ENCODE measurements at places on chromosomes 5 and 9. TPM values are rescaled to one million over a fixed set of nuclear protein-coding genes. Genes with fewer than 3 reads are reported as not detected.

FABP6 gene
- not detected for total RNA-seq

DAPK1 gene
- 34.0 TPM for total RNA-seq

MPDZ gene
- total RNA-seq, result 14.7 TPM

ESM1 gene
- not detected for total RNA-seq

PCDHAC2 gene
- total RNA-seq, result not detected

RABEPK gene
- total RNA-seq, result 103 TPM

GRCh38 chr9:4371108-4371507 lies 71.2 kb upstream of the GLIS3 start:
- no peak overlapping the region for H3K27ac ChIP-seq
- no peaks in the 10 kb centered on the region for H3K36me3 ChIP-seq
- H3K27me3 ChIP-seq, result no peaks in the 10 kb centered on the region
- no peak overlapping the region for H3K4me3 ChIP-seq

- no peak for DNase-seq
- H3K36me3 ChIP-seq, result no peaks in the 10 kb centered on the region
Measured at GRCh38 chr5:139551191-139551889, 9.8 kb upstream of the UBE2D2 start.

GRCh38 chr9:119961774-119962424 lies 592.7 kb upstream of the BRINP1 start:
- no peaks in the 10 kb centered on the region for H3K4me1 ChIP-seq
- H3K4me3 ChIP-seq, result no peak overlapping the region
- H3K36me3 ChIP-seq, result no peaks in the 10 kb centered on the region

- peaks cover 23% of the 10 kb centered on the region for H3K27me3 ChIP-seq
Measured at GRCh38 chr5:585962-586628, 26.0 kb upstream of the CEP72 start.

DNA sequence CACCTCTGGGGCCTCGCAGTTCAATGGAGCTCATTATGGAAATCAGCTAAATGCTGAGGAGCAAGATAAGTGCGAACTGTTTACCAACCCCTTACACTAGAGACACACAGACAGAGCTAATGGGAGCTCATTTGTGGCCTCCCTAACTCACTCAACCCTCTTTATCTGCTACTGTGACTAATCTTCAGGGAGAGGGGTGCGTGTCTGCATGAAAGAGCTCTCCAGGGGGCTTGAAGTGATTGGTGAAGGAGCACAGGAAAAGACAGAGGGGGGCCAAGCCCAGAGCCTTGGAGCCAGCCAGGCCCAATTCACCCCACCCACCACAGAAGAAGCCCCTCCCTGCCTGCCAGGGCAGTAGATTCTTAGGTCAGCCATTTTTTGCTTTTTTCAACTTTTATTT lies 466.8 kb upstream of the BRINP1 start:
- H3K27ac ChIP-seq, result no peak overlapping the region
- H3K36me3 ChIP-seq, result no peaks in the 10 kb centered on the region
- no peak overlapping the region for H3K4me3 ChIP-seq
- H3K4me1 ChIP-seq, result no peaks in the 10 kb centered on the region
- H3K27me3 ChIP-seq, result no peaks in the 10 kb centered on the region

GRCh38 chr9:40927851-40928802 lies 200.4 kb downstream of the FOXD4L6 start:
- H3K36me3 ChIP-seq, result no peaks in the 10 kb centered on the region
- no peaks in the 10 kb centered on the region for H3K4me1 ChIP-seq
- H3K27me3 ChIP-seq, result no peaks in the 10 kb centered on the region
- H3K4me3 ChIP-seq, result no peak overlapping the region
- DNase-seq, result no peak
- H3K27ac ChIP-seq, result no peak overlapping the region

DNA sequence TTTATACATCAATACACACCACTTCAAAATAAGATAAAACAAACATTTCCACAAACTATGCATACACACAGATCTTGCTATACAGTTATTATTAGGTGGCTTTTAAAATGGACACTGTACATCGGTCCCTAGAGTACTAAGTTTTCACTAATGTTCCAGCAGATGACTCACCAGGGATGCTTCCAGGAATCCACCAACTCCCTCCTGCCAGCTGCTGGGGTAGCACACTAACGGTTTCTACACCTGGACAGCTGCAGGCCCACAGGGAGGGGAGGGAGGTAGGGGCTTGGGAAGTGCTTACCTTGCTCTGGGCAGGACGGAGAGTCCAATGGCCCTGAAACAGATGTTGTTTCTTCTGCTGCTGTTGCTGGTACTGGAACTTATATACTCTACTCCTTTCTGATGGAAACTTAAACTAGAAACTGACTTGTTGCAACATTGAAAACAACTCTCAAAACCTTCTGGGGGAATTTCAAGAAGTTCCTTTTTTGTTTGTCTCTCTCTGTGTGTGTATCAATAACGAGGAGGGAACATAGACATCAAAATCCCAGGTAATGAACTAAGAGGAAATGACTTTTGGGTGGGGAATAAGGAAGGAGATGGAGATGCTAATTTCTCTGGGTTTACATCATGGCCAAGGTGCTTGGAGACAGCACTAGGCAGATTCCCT lies at the start of gene IL12B:
Gene IL12B (minus strand): TSS at position 357 of the 670 bp plus-strand sequence. CDS start 3,705 bp downstream, outside the sequence.
- 0 out of 2 replicates have a peak, but pooled peaks cover 4% of the 10 kb centered on the region for H3K4me1 ChIP-seq
- no peak for DNase-seq
- H3K27me3 ChIP-seq, result no peaks in the 10 kb centered on the region
- no peak within 1 kb of the TSS for H3K27ac ChIP-seq
- 0 out of 2 replicates have a peak within 1 kb of the TSS, but pooled peaks have one; percentile 14 for H3K4me3 ChIP-seq

GRCh38 chr5:129406440-129406839 lies 53.7 kb upstream of the ADAMTS19 start:
- no peak overlapping the region for H3K27ac ChIP-seq
- no peaks in the 10 kb centered on the region for H3K27me3 ChIP-seq
- DNase-seq, result no peak
- H3K4me3 ChIP-seq, result no peak overlapping the region

DNA sequence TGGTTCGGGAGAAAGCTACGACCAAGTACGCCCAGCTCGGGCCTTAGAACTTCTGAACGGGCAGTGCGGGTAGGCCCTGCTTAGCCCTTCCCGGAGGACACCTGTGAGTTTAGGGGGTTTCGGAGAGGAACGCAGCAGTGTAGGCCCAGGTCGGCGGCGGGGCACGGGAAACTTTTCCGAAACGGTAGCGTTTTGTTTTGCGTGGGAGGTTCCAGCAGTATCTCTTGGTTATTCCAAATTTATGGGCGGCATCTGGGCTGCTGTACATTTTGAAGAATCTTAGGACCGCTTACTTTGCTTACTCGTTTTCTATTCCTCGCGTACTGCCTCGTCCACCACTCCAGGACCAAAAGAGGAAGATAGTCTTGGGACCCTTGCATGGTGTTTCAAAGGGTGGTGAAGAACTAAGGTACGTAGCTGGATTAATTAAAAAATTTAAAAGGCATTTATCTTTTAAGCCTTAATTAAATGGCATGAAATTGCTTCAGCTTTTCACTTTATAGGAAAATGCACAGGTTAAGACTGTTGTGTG lies 492 bp downstream of the TENT2 start:
- H3K36me3 ChIP-seq, result peaks cover 24% of the 10 kb centered on the region
- H3K27me3 ChIP-seq, result no peaks in the 10 kb centered on the region
- peaks cover 33% of the 10 kb centered on the region for H3K4me1 ChIP-seq
- peak; percentile 3 for DNase-seq
- H3K27ac ChIP-seq, result peak overlapping the region; percentile 94

- DNase-seq, result no peak
- peaks cover 1% of the 10 kb centered on the region for H3K27me3 ChIP-seq
- H3K27ac ChIP-seq, result no peak within 1 kb of the TSS
- H3K4me3 ChIP-seq, result peak within 1 kb of the TSS; percentile 41
Measured at GRCh38 chr5:55226934-55227663, at the start of gene MCIDAS. Gene MCIDAS (minus strand): TSS chr5:55227315. CDS start chr5:55227138, 177 bp downstream.

DNA sequence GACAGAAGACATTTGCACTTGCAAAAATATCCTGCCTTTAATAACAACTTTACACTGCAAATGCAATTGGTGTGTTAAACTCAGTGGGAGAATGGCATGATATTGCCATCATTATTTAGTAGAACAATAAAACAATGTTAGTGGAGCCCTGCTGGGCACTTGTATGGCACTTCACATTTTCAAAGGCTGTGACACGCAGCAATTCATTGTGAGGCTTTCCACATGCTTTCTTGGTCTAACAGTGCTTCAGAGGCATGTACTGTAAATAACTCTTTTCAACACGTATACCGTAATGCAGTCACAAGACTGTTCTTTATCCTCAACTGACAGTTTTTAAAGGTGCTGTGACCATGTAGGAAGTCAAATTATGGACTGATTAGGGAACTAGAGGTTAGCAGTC lies 155.5 kb upstream of the EPB41L4A start:
- H3K4me1 ChIP-seq, result no peaks in the 10 kb centered on the region
- no peak overlapping the region for H3K27ac ChIP-seq
- H3K36me3 ChIP-seq, result no peaks in the 10 kb centered on the region
- no peak for DNase-seq

- peaks cover 35% of the 10 kb centered on the region for H3K4me1 ChIP-seq
- peaks cover 18% of the 10 kb centered on the region for H3K36me3 ChIP-seq
- H3K4me3 ChIP-seq, result no peak overlapping the region
- H3K27ac ChIP-seq, result peak overlapping the region; percentile 73
- peak; percentile 23 for DNase-seq
Measured at GRCh38 chr9:133789778-133790177, 51.6 kb upstream of the SARDH start.

- H3K4me3 ChIP-seq, result no peak overlapping the region
- peaks cover 43% of the 10 kb centered on the region for H3K36me3 ChIP-seq
- DNase-seq, result no peak
Measured at GRCh38 chr9:130890124-130890523, 6.5 kb downstream of the QRFP start.

Data from HepG2 (cell line).